Activated T-cell treated with anti-CD3 and anti-CD28 coated beads for 48 hours (primary cell): ENCODE measurements at places on chromosomes 12 and 14.

DNA sequence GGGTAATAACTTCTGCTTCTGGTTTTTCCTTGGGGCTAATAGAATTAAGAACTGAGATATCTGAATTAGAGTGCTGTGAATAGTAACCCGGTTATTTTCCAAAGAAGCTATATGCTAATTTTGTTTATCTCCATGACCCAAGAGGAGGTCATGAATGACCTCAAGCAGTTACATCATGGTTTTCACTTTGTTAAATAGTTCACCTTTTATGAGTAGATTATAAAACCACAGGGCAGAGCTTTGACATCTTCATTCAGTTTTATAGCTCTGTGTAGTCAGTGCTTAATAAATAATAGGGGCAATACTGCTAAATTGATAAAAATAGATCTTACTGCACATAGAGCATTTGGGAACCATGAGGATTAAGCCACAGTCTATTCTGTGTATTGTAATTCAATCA is 462.2 kb downstream of the LRIG3 start:
- no peak for DNase-seq

- DNase-seq = no peak
These were observed 367.8 kb upstream of the CLEC14A start for GRCh38 chr14:38623661-38624060.

DNA sequence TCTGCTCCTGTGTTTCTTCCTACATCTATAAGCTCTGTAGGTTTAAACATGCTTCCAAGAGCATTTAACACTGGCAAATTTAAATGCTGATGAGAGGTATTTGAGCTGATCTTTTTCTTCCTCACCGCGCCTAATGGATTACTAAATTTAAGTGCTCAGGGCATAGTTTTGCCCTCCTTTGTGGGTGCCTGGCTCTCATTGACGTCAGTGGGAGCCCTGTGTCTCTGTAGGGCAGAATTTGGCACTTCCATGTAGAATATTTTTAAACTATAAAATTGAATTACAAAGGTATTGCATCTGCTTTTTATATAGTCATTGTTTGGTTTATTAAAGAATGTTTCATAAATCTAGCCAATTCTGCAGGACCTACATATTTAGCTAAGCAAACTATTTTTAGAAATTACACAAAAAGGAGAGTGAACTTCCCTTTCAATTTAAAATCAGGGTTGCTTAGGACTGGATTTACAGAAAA is 444.8 kb downstream of the AEBP2 start:
- no peak for DNase-seq

DNA sequence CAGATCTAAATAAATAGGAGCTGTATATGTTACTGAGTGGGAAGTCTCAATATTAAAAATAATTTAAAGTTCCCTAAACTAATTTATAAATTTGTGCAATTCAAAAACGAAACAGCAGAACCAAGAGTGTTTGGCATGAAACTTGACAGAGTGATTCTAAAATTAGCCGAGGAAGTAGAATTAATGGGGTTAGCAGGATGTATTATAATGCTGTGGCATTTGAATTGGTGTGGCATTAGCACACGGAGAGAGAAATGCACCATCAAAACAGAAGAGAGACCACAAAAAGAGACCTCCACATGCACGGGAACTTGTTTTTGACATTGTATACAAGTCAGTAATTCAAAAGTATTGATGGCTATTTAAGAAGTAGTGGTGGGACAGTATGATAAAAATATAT is 366.0 kb upstream of the RGS6 start:
- DNase-seq = no peak

DNA sequence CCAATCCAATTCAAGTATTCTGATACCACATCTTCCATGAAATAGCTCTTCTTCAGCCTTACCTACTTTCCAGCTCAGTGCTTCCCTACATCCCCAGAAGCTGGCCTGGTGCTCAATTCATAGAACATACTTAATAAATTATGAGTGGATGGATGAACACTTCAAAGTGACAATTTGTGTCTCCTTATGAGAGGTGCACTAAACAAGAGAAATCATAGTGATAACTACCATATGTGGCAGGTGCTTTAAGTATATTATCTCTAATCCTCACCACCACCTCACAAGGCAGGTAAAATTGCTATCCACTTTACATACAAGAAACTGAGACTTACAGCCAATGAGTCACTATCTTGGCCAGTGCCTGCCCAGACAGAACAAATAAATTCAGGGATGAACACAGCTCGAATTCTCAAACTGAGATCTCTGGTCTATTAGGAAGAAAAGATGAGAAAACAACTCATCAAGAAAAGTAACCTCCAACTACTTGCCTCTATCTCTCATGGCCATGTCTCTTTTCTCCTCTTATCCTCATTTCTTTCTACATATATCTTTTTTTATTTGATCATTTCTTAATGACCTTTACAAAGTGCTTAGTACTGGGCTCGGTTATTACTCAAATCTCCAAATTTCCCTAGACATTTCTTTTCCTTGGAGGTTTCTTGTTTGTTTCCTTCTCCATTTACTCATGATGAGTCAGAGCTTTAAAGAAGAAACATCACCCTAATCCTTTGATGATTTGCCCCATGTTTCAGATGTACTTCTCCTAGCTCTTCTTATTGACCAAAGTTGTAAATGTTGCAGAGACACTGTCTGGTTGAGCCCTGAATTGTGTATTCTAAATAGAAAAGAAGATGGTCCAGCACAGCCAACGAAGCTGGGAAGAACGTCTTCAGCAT is 161.5 kb downstream of the RPS29 start:
- DNase-seq = no peak
